Gastroesophageal sphincter (tissue), 4 donors: ENCODE measurements at places on chromosomes 2 and 18.

DNA sequence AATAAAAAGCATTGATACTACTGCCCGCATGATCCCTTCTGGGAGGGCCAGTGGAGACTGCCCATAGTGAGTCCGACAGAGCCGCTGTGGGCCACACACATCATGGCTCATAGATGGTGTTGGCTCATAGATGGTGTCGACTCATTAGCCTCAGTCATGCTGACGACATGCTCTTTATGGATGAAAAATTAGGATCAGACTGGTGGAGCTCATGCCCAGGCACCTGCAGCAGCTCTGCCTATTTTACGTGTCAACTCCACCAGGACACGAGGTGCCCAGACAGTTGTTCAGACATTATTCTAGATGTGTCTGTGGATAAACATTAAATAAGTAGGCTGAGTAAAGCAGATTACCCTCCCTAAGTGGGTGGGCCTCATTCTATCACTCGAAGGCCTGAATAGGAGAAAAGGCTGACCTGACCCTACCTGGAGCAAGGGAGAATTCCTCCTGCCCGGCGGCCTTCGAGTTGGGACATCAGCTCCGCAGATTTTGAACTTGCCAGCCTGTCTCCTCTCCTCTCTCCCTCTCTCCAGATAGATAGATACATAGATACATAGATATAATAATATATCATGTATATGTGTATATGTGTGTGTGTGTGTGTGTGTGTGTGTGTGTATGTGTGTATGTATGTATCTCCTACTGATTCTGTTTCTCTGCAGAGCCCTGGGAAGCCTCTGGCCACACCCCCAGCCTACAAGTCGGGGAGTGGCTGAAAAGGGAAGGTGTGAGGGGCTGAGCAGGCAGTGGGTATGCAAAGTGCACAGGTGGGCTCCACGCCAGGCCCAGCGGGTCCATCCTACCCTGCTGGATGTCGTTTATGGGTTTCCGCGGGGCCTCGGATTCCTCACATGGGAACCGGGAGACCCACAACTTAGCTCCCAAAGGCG lies 13.6 kb upstream of the TEX51 start:
- ATAC-seq = no peak

DNA sequence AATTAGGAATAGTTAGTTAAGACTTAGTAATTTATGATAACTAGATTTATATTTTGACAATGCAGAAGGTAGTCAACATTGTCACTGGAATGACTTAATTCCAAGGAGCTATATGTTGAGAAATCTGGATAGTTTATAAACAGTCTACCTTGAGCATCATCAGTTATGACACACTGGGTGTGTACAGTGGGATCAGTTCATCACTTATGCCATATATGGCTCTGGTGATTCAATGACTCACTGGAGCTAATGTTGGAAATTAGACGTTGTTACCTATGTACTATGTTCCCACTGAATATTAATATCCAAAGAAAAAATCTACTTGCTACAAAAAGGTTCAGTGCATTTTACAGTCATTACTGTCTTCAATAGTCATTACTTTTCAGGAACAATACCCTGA lies 34.0 kb upstream of the ITPRID2 start:
- ATAC-seq = no peak

GRCh38 chr2:3045318-3045921 lies 332.2 kb downstream of the EIPR1 start:
- no peak for ATAC-seq

- no peak for ATAC-seq
Measured at GRCh38 chr2:118527571-118527970, 319.9 kb downstream of the EN1 start.

DNA sequence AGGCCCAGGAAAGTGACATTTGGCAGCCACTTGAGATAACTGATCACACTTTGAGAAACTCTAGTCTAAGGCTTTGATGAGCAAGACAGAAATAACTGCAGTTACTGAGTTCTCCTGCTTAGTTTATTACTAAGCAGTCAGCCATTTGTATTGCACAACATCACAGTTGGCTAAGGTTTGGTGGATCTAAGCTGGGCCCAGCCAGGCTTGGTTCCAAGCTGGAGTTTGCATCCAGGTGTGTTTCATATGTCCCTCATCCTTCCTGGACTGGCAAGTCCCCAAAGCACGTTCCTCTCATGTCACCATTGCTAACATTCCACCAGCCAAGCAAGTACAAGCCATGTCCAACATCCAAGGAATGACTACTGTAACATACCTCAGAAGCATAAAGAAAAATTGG lies 71.3 kb upstream of the ZNF532 start:
- peak; percentile 61 for ATAC-seq

DNA sequence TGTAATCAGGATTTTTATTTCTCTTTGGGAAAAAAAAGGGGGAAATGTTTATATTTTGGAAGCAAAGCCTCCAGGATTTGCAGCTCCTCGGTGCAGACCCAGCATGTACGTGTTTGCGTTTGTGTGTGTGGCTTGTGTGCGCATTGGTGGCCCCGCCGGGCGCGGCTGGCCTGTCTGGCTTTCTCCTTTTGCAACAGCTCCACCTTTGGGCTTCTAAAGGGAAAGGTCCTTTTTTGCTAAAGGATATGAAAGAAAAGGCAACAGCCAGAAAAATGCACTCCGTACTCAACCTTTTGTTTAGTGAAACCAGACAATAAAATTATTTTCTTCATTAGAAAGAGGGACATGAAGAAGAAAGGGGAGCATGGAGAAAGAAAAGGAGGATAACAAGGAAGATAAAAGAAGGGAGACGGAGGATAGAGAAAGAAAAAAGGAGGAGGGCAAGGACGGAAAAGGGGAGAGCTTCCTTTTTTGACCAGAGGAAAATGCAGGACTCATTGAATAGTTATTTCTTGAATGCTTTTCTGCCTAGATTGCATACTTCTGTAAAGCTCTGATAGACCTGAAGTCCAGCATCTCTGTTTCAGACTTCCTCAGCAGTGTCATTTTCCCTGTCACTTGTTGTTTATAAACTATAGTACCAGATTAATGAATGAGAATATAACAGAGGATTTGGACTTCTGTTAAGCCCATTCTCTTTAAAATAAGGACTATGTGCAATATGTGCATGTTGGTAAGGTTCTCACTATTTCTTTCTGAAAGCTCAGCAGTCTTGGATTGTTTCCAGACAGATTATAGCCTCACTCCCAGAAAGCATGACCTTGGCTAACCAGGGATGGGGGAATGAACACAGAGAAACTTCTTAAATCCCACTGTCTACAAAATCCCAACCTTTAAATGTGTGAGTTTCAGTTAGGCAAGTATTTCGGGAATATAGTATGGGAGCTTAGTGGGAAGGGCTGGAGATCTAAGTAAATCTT lies 563.1 kb upstream of the PIK3C3 start:
- no peak for ATAC-seq

DNA sequence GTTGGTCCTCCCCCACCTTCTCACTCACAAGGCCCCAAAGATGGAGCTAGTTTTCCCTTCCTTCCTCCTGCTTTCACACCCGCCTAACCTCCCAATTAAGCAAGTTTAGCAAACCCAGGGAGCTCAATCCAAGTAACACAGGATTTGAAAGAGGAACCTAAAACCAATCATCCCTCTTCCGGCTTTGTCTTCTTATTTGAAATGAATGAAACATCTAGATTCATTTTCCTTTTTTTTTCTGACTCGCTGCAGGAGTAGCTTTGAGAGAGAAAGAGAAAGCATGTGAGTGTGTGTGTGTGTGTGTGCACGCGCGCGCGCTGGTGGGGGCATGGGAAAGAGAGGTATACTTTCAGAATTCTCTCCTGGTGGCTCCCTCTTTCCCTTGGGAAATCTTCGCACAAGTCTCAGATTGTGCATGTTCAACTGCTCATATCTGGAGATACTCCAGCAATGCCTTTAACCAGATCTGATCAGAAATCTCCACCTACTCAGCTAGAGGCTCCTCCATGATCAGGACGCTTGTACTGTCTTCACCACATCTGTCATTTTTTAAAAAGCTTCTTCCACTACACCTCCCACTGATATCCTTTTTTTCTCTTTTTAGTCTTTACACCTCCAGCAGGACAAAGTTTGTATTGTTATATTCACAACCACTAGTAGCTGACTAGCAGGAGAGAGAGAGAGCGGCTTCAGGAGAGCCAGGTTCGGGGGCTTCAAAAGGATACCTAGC lies 1.7 kb downstream of the SLC8A1 start:
- peak; percentile 2 for ATAC-seq
